Activated CD8-positive, alpha-beta T cell treated with anti-CD3 and anti-CD28 coated beads for 36 hours (primary cell): ENCODE measurements at places on chromosomes 1 and 21. TPM values are rescaled to one million over a fixed set of nuclear protein-coding genes. Genes with fewer than 3 reads are reported as not detected.

DNA sequence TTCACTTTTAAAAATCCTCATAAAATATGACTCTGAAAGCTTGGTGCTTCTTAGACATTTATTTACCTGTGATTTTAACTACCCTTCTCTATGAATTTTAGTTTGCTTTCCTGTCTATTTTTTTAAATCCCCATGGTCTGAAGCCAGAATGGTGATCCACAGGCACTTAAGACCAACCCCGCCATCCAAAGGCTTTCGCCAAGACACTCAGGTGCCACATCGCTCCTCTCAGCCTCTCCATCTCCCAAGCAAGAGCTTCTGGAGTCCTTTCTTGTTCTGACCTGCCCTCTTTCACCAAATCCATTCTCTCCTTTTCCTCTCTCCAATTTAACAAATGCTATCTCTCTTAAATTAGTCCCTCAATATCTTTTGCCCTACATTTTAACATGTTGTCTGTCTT lies 464.6 kb downstream of the PCP4 start:
- DNase-seq = no peak

- DNase-seq = no peak
These were observed 360.2 kb downstream of the DISC1 start for GRCh38 chr1:231986631-231987336.

- no peak for DNase-seq
These were observed 76.9 kb downstream of the EPS15 start for GRCh38 chr1:51442198-51442597.

DNA sequence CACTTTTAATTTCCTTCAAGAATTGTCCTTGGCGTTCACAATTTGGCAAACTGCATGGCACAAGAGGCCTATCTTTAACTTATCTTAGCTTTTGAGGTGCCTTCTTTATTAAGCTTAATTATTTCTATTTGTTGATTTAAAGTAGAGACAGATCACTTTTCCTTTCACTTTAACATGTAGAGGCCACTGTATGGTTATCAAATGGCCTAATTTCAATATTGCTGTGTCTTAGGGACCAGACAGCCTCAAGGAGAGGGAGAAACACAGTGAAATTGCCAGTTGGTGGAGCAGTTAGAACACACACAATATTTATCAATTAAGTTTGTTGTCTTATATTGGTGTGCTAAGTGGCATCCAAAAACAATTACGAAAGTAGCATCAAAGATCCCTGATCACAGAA lies 1013.9 kb downstream of the KCNT2 start:
- DNase-seq = no peak

DNA sequence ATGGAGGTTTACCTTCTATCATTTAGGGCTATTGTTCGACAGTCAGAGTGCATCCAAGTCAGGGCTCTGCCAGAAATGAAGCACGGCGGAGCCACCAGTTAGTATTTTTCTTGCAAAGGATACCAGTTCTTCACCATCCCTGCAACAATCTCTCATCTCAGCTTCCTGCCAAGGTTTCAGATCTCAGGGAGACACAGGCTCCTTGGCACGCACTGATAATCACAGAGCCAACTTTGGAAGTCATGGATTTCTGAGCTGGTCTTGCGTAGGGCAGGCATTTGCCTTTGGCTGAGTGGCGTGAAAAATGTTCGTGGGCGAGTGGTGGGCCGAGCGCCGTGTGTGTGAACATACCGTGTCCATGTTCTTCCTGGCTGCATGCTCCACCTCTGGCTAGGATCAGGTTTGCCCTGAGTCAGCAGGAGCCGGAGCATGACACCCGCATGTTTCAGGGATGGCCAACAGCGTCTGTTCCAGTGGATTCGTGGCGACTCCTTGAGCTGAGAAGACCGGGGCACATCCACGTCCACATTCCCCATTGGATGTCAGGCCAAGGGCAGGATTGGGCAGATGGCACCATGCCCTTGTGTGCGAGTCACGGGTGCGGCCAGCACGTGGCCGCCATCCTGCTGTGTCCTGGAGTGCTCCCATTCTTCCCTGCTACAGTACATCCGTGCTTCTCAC lies 118.5 kb upstream of the C1orf174 start:
- no peak for DNase-seq

GRCh38 chr1:182215764-182216163 lies 154.3 kb upstream of the ZNF648 start:
- DNase-seq = no peak

- no peak for DNase-seq
These were observed 110.5 kb upstream of the COL11A1 start for GRCh38 chr1:103218821-103219220.

DNA sequence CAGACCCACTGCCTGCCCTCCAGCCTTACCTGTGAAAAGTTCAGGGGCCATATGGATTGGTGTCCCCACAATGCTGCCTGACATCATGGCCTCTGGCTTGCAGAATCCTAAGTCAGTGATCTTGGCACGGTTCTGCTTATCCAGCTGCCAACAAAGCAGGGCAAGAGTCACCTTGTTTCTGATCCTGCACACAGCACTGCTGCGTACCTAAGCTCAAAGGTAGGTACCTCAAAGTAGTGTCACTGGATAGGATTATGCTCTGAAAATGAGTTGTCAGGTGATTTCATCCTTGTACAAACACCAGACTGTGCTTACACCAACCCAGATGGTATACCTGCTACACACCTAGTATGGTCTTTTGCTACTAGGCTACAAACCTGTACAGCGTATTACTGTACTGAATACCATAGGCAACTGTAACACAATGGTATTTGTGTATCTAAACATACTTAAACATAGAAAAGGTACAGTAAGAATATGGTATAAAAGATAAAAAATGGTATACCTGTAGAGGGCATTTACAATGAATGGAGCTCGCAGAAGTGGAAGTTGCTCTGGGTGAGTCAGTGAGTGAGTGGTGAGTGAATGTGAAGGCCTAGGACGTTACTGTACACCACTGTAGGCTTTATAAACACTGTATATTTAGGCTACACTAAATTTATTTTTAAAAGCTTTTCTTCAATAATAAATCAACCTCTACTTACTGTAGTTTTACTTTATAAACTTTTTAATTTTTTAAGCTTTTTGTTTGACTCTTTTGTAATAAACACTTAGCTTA lies 29.1 kb upstream of the RBBP5 start:
- DNase-seq = no peak

DNA sequence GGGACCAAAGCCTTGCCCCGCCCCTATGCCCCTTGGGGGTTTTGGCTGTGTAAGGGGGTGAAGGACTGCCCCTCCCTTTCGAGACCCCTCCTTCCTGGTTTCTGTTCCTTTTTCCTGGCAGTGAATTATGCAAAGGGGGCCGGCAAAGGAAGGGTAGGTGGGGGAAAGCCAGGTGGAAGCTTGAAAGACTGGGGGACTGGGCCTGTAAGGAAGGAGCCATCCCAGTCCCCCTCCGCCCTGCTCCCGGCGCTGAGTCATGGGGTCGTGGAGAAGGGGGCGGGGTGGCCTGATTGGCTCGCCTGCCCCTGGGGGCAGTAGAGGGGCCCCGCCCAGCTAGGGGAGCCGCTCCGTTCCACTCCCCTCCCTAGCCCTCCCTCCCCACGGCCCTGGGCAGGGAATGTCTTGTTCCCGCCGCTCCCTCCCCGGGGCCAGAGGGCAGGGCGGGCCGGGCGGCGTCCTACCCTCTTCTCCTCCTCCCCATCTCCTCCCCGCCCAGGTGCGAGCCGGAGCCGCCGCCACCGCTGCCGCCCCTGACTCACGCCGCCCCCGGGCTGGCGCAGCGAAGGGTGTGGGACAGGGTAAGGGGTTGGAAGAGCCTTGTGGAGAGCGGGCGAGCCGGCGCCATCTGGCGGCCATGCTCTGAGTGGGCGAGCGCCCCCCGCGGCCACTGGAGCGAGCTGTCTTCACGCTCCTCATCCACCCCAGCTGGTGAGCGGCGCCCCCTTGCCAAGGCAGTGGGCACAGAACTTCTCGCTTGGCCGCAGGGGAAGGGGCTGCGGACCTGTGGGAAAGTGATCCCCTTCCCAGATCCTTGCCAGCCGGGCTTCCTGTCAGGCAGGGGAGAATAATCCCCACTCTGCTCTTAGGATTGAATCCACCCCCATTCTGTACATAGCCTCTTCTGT lies 14.7 kb downstream of the ZBTB7B start:
- DNase-seq = peak; percentile 94

- DNase-seq = peak; percentile 55
These were observed 40.2 kb upstream of the KIF1B start for GRCh38 chr1:10170239-10170574.

GRCh38 chr1:184161071-184161698 lies 109.7 kb downstream of the TSEN15 start:
- peak; percentile 21 for DNase-seq

GJA9 gene
- total RNA-seq = not detected

NCAM2 gene
- total RNA-seq = not detected

GPR3 gene
- 1.7 TPM for total RNA-seq

HJV gene
- total RNA-seq = not detected

CLIC6 gene
- 0.58 TPM for total RNA-seq

ANKRD65 gene
- total RNA-seq = not detected
